ENCODE measurements at places on chromosomes 7 and 10.

DNA sequence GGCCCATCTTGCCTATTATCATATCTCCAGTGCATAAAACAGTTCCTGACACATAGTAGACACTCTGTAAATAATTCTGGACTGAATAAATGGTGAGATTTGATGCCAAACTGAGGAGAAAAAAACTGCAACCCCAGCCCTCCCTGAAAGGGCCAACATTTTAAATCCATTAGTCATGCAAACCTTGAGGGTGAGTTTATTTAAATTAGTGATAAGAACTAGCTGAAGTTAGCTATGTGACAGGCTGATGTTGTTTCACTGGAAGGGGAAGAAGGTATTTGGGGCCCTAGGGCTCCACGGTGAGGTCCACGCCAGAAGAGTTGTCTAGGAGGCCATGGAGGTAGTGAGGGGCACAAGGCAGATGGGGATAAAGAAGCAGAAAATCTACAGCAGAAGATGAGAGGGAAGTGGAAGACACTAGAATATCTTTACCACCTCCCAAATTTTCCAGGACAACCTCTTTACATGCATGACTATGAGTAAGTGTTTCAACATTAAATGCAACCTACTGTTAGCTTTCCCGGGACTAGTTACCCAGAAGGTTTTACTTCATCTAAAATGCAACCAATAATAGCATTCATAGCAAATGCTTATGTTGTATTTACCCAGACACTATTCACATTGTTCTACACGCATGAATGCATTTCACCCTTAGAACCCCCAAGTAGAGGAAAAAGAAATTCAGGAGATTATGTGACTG is 183.2 kb upstream of the LYZL1 start:
- no peak for DNase-seq

- DNase-seq: no peak
These were observed 127.2 kb downstream of the CFAP58 start for GRCh38 chr10:104480797-104481196.

DNA sequence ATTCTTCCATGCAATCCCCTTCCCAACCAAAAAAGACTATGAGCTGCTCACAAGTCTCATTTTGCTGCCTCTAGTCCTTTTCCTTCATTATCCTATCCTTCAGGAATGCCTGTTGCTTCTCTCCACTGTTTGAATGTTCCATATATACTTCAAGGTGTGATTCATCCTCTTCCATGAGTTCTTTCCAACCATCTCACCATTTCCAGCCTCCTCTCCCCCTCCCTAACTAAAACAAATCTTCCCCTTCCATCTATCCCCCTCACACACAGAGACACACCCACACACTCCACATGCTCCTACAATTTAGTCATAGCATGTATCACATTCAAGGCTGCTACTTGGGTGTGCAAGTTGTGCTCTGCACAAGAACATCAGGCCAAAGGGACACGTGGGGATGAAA is 254.3 kb downstream of the DYNC1I1 start:
- no peak for DNase-seq

DNA sequence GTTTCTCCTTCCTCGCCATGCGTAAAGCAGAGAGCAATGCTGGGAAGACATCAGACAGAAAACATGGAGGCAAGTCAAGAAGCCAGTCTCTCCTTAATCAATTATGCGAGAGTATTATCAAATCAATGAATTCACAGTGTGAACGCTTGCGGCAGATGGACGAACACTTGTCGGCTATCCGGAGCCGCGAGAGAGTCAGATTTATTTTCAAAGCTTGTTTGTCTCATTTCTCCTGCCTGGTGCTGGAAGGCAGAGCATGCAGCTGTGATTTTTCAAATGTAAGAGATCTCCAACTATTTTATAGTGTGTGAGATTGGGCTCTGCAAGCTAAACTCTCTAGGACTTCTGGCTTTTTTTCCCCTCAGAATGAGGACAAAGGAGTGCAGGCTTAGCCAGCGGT is 252.3 kb downstream of the SNX10 start:
- no peak for DNase-seq

GRCh38 chr7:82395147-82395546 is 48.4 kb downstream of the CACNA2D1 start:
- no peak for DNase-seq

- DNase-seq: no peak
These were observed 88.7 kb downstream of the HIP1 start for GRCh38 chr7:75650062-75650461.

DNA sequence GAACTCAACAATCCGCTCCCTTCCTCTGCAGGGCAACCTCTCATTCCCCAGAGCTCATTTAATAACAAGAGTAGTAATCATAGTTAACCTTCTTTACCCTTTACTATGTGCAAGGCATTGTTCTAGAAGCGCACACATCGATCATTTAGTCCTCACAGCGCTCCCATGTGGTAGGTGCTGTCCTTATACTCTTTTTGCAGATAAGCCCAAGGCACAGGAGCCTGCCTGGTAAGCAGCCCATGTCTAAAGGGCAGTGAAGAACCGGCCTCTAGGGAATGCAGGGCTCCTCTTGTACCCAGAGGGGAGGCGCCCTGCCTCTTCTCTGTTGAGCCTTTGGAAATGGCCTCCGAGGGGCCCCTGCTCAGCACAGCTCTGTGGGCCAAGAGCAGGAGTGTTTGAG is 14.3 kb downstream of the CHST3 start:
- peak; percentile 77 for DNase-seq

DNA sequence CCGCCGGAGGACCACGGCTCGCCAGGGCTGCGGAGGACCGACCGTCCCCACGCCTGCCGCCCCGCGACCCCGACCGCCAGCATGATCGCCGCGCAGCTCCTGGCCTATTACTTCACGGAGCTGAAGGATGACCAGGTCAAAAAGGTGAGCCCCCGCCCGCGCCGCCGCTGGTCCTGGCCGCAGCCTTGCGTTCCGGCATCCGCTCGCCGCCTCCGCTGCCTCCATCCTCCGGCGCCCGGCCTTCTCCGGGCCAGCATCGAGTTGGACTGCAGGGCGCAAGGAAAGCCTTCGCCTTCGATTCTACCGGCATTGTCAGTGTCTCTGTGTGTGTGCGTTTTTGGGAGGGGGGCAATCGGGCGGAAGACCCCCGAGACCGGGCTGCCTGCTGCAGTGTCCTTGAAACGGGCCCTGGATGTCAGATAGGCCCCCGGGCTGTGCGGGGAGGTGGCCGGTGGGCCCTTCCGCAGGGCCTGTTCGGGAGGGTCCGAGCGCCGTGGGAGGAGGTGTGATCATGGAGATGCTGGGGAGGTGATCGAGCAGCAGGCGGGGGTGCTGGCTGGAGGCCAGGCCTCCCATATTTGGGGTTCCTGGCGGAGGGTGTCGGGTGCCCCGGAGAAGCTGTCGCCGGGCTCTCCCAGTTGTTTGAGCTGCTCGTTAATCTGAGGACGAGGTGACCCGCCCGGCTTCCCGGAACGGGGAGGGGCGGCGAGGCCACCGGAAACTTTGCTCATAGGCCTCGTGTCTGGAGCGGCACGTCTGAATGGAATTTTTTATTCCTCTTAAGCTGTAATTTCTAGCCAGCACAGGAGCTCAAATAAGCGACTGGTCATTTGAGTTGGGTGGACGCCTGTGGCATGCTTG is 40.8 kb downstream of the HK1 start:
- DNase-seq: peak; percentile 69

GRCh38 chr10:95303535-95303934 is 12.7 kb upstream of the PDLIM1 start:
- DNase-seq: no peak

- no peak for DNase-seq
These were observed 22.9 kb downstream of the ATP6V1F start for GRCh38 chr7:128885370-128886187.

GRCh38 chr10:48460182-48460581 is 144.7 kb downstream of the ARHGAP22 start:
- no peak for DNase-seq

DNA sequence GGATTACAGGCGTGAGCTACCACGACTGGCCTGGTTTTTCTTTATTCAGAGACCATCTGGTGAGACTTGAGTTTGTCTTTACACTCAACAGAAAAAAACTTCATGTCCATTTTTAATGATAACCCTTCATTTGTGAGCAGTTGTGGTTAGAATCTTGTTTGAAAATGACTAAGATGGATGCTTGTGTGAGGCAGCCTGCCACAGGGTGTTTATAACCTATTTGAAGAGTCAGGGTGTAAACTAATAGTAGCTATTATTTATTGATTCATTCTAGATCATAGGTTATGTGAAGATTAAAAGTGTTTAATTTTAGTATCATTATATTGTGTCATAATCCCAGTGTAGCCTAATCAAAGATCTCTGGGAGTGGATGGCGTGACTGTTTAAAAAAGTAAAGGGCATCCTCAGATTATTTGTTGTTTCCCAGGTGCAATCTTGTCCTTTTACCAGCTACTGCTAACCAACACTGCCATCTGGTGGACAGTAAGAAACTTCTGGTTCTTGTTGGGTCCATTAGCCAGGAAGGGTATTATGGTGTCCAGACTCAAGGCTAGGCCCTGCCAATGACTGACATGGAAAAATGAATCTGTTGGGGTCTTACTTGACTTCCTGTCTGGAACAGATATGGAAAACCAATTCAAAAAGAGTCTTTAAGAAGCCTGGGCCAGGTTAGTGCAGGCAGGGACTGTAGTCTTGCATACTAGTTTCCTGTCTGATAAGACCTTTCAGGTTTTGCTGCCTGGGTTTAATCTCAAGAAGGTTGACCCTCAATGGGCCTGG is 24.9 kb downstream of the NRBF2 start:
- no peak for DNase-seq

- DNase-seq: peak; percentile 61
These were observed 15.8 kb downstream of the DNMBP start for GRCh38 chr10:99993701-99994689.

- DNase-seq: no peak
These were observed 109.2 kb upstream of the ZNF746 start for GRCh38 chr7:149606826-149607225.

- DNase-seq: no peak
These were observed 97.3 kb upstream of the STK17A start for GRCh38 chr7:43485580-43485979.

DNA sequence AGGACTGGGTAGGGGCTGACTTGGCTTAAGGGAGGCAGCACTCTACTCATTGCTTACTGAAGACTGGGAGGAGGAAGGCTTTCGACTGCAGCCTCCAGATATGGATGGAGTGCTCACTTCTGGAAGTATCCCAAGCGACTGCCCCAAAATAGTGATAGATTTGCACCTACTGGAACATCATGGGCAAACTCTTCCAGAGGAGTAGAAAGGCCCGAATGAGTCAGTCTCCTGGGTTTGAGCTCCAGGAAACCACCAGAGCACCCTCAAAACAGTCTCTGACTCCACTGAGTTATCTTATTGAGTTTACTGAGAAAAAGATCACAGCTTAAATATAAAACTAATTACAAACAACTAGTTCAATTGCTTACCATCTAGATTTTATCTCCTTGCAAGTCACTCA is 37.2 kb upstream of the PDLIM1 start:
- DNase-seq: no peak

DNA sequence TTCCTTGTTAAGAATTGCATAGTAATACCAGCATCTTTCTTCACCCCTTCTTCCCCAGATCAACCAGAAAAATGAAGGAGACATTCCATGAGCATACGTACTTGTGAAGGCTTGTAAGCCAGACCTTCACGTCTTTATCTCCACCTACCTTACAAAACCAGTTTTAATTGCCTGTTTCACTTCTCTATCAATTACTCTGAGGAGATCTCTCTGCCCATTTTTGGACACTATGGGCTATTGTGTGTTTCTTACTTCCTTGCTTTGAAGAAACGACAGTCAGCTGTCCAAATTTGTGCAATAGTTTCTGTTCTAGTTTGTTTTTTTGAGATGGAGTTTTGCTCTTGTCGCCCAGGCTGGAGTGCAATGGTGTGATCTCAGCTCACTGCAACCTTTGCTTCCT is 349.7 kb upstream of the MBL2 start:
- no peak for DNase-seq

DNA sequence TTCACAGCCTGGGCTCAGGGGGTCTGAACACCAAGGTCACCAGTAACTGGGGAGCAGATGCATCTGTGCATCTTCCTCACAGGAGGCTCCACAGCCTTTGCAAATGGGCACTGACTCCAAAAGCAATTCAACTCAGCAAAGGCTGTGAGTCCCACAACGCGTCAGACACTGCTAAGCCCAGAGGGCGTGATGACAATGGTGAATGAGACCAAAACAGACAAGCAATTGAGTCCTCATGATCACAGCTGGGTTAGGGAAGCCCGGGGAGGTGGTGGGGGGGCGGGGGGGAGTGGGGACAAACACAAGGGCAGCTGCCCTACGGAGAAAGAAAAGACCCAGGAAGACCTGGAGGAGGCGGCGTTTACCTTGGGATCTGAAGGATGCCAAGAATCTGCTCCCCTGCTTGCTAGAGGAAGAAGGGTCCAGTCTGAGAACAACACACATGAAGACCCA is 61.6 kb upstream of the RNF32 start:
- DNase-seq: no peak

GRCh38 chr7:73438547-73439409 is 5.2 kb downstream of the FZD9 start:
- DNase-seq: no peak

DNA sequence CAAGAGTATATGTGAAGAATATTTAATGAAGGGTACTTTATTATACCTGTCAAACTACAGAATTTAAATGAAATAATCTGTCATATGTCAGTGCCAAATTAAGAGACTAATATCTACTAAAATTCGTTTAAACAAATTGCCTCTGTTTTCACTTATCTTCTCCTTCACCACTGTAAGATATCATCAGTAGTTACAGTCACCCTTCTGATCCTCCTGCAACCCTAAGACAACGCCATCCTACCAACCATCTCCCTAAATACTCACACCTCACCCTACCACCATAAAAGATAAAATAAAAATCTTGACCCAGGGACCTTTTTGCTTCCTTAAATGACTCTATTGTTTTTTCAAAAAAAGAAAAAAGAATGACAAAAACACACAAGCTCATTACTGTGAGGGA is 20.8 kb downstream of the EZH2 start:
- no peak for DNase-seq

DNA sequence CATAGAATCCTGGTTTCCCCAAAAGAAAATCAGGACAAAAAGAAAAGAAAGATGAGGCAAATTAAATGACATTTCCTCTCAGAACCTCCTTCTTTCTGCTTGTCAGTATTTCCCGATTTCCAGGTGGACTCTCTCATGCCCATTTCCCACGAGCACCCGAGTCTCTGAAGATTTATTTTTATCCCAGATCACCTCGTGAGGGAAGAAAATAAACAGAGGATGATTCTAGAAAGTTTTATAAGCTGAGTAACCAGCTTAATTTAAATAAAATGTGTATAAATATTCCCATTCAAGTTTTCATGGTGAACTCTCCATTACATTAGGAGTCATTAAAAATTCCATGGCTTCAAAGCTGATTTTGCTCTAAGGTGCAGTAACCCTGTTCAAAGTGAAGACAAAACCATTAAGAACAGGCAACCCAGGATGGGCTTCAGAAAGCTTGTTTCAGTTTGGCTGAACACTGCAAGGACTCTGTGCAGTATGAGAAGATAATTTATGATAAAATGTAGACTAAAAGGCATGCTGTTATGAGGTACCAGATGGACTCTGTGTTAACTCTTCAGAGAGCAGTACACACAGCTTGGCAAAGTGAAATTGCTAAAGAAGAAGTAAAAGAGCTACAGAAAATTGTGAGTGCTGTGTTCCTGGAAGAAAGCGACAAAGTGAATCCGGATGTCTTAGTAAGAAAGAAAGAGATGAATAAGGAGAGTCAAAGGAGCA is 521.3 kb upstream of the LRRN3 start:
- no peak for DNase-seq

All from mucosa of gallbladder (tissue), 1 donor.